ENCODE measurements at places on chromosomes 6 and 20.

DNA sequence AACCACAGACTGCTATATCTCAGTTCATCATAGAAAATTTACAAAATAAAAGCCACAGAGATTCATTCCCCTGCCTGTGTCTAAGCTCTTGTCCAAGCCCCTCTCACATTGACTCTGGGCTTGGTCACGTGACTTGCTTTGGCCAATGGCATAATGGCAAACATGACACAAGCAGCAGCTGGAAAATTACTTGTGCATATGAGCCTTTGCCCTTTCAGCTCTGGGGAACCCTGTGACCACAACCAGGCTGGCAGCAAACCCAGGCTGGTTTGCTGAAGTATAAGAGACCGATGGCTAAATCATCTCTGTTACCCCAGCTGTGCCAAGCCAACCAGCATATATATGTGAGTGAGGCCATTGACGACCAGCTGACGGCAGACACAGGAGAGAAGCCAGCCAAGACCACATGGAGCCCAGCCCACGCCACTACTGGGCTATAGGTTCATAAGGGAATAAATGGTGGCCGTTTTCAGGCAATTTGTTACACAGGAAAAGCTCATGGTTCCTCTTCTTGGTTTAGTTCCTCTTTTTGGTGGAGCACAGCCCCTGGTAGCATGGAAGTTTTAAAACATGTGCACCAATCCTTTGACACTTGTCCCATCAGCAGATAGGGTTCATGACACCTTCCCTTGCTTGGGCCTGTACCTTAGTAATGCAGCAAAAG is 31.8 kb upstream of the RSPO4 start:
- no peak for DNase-seq

- no peak for DNase-seq
These were observed 3.9 kb upstream of the SRSF3 start for GRCh38 chr6:36590237-36590636.

DNA sequence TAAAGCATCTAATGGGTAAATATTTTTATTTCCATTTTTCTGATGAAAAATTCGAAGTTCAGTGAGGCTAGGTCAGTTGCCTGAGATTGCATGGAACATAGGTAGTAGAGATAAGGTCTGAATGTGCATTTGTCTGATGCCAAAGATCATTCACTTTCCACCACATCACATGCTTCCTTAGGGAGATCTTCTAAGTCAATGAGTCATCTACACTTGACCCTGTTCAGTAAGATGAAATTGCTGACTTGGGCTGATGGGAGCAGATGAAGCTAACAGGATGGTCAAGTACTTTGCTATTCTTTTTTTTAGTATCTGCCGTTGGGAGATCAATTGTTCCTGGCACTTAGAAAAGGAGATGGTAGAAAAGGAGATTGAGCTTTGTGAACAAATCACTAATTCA is 511.3 kb downstream of the PHF3 start:
- no peak for DNase-seq

GRCh38 chr20:63627129-63627750 is 339 bp upstream of the GMEB2 start:
- DNase-seq = peak; percentile 94

- DNase-seq = no peak
These were observed 13.7 kb downstream of the NEDD9 start for GRCh38 chr6:11218538-11219399.

DNA sequence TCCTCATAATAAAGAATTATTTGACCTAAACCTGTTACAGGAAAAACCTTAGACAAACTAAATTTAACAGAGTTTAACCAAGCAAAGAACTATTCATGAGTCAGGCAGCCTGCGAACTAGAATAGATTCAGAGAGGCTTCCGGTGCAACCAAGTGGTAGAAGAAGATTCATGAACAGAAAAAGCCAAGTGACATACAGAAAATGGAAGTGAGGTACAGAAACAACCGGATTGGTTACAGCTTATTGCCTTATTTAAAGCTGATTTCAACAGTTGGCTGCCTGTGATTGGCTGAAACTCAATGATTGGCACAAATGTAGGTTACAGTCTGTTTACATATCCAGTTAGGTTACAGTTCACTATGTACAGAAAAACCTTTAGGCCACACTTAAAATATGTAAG is 10.1 kb downstream of the PPP1R3G start:
- no peak for DNase-seq

DNA sequence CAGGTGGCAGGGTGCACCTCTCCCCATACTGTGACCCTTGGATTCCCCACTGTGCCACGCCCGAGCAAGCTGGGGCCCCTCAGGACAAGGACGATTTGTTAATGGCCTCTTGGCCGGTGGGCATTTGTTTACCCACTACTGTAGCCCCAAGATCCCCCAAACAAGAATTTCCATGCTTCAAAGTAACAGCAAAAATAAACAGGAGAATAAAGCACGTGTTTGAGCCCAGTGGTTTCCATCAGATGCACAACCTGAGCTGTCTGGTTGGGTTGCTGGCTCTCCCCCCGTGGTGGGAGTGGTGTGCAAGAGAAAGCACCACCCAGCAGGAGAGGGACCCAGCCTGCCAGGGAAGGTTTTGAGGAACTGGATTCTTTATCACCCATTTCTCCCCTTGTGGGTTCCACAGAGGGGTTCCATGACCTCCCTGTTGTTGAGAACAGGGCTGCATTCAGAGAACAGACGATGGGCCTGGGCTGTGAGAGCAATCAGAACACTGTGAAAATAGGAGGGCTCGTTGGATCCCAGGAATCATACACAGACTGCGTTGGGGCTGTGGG is 4.8 kb downstream of the CD93 start:
- no peak for DNase-seq

DNA sequence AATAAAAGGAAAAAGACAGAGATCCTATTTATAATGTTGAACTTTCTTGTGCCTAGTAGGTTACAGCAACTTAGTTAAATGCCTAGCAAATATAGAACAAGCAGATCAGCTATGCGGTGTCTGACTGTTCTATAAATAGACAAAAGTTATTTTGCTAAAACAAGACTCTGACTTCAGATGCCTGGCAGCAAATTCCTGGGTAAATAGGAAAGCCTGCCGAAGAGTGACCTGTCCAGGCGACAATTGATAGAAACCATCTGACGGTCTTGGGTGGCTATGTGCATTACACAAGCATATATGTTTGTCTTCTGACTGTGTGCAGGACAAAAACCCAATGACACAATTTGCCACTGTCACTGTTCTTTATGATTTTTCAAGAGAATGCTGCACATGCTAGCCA is 38.0 kb upstream of the PDE10A start:
- DNase-seq = no peak

- DNase-seq = no peak
These were observed 23.1 kb downstream of the VPS52 start for GRCh38 chr6:33248643-33248931.

All from activated CD4-positive, alpha-beta T cell treated with anti-CD3 and anti-CD28 coated beads, Interleukin-2, amount 10 ng/mL, durations not matched to agents 7 days and 5 days (primary cell).